Heart right ventricle (tissue), 16 donors: ENCODE measurements at places on chromosomes 2 and 18. TPM values are rescaled to one million over a fixed set of nuclear protein-coding genes. Genes with fewer than 3 reads are reported as not detected.

- no peak for DNase-seq
These were observed 10.6 kb upstream of the BIN1 start for GRCh38 chr2:127117603-127118002.

DNA sequence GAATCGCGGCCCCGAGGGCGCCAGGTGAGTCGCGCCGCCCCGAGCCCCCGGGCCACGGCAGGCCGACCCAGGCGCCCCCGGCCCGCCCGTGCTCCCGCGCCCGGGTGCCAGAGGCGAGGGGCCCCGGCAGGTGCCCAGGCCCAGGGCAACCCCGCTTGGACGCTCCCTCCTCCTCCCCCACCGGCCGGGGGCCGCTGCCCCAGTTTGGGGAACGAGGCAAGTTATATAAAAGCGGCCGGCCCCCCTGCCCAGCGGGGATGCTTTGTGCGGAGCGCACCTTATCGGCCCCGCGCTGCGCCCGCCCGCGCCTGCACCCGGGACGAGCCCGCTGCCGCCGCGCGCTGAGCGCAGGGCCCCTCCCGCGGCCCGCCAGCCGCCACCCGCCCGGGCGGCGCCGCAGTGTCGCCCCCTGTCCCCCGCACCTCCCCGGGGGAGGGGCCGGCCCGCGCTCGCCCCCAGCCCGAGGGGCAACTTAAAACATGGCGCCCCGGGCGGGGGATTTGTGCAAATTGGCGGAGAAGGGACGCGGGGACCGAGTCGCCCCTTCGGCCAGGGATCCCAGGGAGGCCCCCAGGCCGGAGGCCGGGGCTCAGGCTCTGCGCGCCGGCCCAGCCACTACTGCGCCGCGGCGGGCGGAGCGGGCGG is 639 bp downstream of the EPB41L3 start:
- DNase-seq: no peak

ESPNL gene
- total RNA-seq: not detected

CCDC93 gene
- 29.0 TPM for total RNA-seq
